NCI-H1436 treated with DMSO at 0.1 percent for 48 hours (cell line): ENCODE measurements at places on chromosomes 12 and 14.

GRCh38 chr14:31934767-31935266, 142.3 kb upstream of the ARHGAP5 start:
- peak; percentile 39 for DNase-seq

DNA sequence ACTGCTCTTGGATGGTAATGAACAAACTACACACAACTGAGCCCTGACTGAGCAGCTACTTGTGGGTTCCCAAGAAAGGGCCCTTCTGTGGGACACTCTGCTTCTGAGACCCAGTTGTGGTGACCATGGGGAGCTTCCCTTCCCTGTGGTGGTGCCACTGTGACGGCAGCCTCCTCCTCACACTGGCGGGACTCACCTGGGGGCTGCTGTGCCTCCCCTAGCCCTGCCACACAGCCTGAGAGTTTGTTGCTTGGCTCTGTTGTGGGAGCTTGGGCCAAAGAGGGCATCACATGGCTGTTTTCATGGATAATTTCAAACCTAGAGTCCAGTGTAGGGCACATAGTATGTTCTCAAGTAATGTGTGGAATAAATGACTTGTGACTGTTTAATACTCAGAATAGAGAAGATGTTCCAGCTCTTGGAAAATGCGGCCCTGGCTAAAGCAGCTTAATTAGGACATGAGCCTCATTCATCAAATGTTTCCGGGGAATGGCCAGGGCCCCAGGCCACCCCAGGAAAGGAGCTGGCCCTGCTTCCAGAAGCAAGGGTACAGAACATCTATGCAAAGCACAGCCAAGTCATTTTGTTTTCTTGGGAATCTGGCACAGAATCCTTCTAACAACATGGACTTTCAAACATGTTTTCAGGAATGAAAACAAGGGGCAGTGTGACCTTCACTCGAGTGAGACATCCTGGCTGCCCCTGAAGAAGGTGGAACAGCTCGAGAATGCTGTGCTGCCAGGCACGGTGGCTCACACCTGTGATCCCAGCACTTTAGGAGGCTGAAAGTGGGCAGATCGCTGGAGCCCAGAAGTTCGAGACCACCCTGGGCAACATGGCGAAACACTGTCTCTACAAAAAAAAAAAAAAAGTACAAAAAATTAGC, 21.2 kb downstream of the ZFYVE21 start:
- DNase-seq: no peak

GRCh38 chr14:71885301-71885700, 46.9 kb upstream of the RGS6 start:
- DNase-seq: no peak

DNA sequence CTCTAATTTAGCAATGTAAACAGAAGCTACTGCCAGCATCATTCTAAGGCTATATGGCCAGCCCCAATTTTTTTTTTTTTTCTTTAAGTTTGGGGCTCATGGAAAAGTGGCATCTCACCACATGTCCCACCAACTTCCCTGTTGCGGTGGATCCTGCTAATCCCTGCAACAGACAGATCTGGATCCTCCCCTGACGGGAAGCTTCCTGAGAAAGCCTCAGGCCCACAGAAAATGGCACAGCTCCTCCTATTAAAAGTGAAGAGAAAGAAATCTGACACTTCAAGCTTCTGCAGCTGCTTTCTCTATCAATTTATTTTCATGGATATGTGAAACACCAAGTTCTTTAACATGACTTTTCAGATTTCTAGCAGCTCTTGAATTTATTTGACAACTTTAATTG, 433.8 kb upstream of the DCN start:
- no peak for DNase-seq

DNA sequence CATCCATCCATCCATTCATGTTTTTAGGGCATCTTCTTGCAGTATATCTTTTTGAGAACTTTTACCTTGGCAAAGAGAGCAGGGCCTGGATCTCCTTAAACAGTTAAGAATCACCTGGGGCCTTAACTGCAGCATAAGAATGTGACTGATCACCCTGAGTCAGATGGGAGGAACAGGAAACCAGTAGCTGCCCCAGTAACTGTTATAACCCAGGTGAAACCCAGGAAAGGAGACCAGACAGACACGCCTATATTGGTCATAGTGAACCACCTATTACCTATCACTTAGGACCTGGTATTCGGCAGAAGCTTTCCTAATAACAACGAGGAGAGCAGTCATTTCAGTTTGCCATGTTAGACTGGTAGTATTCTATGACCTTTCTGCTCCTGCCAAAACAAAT, 43.4 kb upstream of the NR2C1 start:
- no peak for DNase-seq

DNA sequence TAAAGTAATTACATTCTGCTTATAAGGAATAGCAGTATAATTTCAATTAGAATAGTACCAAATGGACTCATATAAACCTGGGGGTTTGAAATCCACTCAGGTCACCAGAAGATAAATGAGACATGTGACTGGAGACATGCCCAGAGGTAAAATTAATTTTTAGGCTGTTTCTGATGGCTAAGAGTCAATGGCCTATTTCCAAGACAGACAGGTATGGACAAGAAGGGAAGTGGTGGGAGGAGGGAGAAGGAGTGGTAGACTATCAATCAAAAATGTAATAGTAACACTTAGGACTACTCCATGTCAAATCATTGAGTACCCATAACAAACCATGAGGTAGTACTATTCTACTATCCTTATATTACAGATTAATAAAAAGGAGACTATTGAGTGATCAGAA, 544.0 kb downstream of the GALC start:
- no peak for DNase-seq

GRCh38 chr12:87020071-87020470, 763.9 kb upstream of the MGAT4C start:
- no peak for DNase-seq

- DNase-seq: no peak
These were observed 65.4 kb upstream of the TBPL2 start for GRCh38 chr14:55505846-55506245.

DNA sequence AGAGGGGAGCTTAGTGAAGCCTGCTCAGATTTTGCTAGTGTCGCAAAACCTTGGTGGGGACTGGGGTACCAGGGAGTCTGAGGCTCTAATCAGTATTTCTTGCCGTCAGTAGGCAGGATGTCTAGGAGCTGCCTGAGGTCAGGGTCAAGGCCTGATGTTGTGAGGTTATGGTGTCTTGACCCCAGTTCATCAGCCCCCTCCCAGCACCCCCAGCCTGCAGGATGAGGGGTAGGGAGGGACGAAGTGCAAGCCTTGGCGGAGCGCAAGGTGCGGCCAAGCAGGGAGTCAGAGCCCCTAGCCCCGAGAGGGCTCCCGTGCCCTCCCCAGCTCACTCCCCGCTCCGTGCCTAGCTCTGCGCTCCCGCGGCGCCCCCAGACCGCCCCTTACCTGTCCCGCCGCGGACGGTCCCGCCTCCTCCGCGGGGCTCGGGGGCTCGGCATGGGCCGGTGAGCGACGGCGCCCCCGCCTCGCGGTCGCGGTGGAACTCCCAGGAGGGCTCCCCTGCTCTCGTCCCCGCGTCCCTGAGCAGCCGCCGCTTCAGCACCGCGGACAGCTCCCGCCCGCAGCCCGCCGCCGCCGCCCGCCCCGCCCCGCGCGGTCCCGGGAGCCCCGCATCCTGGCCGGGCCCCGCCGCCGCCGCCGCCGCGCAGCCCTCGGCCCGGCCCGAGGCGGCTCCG, 347 bp downstream of the SYNDIG1L start:
- no peak for DNase-seq

- DNase-seq: no peak
These were observed 1814.2 kb upstream of the SEL1L start for GRCh38 chr14:83347874-83348273.

DNA sequence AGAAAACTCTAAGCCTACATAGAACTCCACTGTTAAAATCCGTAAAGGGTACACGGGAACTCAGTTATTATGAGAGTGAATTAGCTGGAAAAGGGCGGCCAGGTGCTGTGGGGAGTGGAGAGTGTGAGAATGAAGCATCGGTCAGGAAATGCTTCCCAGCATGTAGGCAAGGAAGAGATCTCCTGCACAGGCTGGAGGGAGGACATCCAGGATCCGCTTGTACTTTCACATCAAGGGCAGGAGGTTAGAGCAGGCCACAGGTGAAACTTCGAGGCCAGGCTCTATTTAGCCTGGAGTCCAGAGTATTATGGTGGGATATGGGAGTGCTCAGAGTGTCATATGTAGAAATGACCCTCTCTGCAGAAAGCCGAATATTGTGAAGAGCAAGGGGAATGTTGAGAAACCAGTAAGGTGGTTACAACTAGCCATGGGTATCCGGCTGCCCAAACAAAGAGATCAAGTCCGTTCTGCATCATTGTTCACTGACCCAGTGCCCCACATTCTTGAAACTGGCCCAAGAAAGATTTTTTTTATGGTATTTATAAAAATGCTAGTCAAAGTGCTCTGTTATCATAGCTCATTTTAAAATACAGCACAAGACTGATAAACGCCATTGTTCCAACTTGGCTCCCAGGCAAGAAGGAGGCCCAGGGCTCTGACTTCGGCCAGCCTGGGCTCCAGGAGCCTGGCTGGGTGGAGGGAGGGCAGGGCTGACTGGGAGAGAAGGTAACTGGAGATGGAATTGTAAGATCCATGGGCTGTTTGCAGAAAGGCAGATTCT, 79.4 kb upstream of the HIF1A start:
- DNase-seq: no peak

DNA sequence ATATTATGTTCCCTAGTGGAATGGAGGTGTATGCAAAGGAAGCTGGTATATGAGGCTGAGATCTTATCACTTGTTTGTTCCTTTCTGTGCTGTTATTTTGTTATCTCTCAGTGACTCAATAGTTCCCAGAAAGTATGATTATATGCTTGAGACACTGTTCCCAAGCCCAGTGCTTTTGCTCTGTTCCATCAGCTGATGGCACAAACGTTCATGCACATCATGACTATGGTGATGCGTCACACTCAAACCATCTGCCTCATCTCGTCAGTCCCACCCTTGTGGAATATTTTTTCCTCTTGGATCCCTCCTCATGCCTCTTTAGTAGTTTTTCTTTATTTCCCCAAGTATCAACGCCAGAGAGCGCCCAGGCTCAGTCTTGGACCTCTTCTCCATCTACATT, 786.9 kb downstream of the AACS start:
- no peak for DNase-seq

- no peak for DNase-seq
These were observed 57.9 kb downstream of the GPR68 start for GRCh38 chr14:91186515-91187066.

DNA sequence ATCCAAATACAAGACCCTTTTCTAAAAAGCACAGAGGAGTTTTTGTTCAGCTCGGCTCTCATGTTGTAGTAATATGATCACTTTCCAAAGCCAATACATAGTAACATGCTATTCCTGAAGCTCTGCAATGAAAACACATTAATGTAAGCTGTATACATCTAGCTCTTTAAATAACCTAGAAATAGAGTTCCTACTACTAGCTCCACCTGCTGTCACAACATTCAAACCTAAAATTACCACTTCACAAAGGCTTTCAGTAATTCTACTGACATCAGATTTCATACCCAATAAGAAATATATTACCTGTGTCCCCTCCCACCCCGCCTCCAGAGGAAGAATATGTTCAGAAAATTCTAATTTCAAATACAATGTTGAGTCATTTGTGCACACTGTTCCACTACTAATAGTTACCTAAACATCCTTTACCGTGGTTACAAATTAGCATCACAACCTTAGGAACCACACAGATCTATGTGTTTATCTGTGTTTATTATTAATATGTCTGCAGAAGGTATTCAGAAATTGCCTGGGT, 17.8 kb downstream of the EFCAB11 start:
- no peak for DNase-seq

DNA sequence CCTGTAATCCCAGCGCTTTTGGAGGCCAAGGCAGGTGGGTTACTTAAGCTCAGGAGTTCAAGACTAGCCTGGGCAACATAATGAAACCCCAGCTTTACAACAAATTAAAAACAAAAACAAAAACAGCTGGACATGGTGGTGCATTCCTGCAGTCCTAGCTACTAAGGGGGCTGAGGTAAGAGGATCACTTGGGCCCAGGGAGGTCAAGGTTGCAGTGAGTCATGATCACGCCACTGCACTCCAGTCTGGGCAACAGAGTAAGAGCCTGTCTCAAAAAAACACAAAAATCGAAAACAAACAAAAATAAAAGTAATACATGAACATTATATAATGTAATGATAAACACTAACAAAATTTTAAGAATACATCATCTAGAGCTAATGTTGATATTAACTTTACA, 46.2 kb upstream of the GRIP1 start:
- DNase-seq: no peak

- no peak for DNase-seq
These were observed 7.9 kb downstream of the CEP128 start for GRCh38 chr14:80933686-80934085.

GRCh38 chr12:112503512-112503911, 84.8 kb downstream of the PTPN11 start:
- no peak for DNase-seq

DNA sequence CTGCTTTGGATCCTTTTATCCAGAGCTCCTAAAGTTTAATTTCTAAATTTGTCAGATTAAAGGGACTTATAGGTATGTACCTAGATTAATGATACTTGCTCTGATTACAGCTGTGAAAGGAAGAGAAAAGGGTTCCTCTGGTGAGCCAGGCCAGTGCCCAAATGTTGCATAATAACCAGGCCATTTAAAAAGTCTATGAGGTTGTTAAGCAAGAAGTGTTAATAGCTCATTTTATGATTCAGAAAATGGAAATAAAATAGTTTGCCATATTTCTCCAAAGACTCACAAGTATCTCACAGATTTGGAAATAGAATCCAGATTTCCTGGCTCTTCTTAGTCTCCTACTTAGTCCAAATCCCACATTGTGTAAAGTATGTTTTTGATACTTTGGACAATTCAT, 67.6 kb downstream of the SLC38A6 start:
- no peak for DNase-seq

DNA sequence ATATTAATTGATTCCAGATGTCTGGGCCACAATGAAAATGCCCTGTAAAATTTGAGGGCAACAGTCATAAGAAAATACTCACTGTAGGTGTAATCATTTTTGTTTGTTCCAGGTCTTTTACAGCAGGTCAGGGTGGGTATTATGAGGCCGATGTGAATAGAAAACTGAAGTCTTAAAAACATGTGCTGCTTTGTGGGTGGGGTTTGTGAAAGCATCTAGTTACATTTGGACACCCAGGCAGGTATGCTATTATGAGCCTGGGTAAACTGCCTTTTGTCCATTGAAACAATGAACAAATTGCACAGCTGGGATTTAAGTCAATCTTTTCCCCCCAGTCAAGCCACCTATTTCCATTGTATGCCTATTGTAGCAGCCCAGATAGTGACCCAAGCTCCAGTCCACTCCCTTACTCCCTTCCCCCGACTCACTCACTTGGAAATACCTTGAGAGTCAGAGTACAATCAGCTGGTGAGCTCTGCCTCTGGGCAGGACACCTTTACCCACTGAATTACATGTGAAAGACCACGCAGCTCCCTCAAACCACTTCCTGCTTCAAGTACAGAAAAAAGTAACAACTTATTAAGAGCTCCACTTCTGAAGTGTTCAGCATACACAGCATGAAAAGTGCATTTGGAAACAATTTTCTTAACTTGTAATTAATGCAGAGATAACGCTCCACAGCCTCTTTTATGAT, 1.8 kb downstream of the IGF1 start:
- DNase-seq: no peak
